ENCODE measurements at places on chromosomes 12 and 14. TPM values are rescaled to one million over a fixed set of nuclear protein-coding genes. Genes with fewer than 3 reads are reported as not detected.

- DNase-seq: no peak
Measured at GRCh38 chr14:46940611-46941010, 289.0 kb upstream of the RPL10L start.

DNA sequence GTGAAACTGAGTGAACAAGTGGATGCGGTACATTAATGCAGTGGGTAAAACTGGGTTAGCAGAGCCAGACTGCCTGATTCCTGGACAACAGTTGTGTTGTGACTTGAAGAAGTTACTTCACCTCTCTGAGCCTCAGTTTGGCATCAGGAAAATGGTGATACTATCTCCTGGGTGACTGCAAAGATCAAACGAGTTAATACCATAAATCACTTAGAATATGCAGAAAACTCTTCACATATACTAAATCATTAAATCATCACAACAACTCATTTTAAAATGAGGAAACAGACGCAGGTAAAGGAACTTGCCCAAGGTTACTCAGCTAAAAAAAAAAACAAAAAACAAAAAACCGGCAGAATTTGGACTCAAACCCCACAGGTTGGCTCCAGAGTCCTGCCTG, 811 bp downstream of the MTERF2 start:
- DNase-seq: no peak

DNA sequence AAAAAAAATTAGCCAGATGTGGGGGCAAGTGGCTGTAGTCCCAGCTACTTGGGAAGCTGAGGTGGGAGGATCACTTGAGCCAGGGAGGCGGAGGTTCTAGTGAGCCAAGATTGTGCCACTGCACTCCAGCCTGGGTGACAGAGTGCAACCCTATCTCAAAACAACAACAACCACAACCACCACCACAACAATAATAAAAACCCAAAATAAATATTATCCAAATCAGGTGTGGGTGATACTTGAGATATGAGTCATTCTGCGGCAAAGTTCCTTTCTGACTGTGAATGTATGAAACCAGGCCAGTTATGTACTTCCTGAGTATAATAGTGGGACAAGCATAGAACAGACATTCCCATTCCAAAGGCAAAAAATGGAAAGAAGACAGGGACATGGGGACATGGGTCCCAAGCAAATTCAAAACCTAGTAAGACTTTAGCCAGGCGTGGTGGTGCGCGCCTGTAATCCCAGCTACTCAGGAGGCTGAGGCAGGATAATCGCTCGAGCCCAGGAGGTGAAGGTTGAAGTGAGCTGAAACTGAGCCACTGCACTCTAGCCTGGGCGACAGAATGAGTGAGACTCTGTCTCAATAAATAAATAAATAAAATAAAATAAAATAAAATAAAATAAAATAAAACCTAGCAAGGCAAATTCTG, 9.7 kb upstream of the ERC1 start:
- DNase-seq: no peak

DNA sequence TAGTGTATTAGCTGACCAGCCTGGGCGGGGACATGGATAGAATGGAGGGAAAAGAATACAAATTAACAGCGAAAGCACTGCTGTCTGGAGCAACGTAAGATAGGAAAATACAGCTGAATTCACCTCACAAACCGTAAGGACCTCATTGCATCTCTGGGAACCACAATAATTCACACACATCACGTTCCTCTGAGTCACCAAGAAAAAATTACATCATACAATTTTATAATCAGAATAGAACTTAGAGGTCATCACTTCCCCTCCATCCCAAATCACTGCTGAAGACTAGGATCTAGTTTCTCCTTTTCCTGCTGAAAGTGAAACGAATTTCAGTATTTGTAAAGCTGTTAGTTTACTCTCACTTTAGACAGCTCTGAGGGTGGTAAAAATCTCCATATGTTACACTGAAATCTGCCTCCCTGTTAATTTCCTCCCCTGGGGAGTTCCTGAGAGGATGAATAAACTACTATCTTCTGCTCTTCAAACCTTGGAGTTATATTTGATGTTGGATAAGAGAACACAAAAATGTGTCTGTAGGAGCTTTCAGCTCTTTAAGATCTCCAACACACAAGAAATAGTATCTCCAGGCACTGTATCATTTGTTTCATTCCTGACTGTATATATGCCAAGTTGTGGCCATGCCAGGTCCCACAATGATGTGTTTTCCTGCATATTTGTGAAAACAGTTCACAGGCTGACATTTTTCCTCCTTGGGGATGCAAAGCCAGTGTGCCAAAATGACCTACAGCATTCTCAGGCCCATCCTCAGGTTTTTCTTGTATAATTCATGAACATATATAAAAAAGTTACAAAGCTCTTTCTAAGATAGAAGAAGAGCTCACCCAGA, 63.8 kb upstream of the SSTR1 start:
- DNase-seq: no peak

DNA sequence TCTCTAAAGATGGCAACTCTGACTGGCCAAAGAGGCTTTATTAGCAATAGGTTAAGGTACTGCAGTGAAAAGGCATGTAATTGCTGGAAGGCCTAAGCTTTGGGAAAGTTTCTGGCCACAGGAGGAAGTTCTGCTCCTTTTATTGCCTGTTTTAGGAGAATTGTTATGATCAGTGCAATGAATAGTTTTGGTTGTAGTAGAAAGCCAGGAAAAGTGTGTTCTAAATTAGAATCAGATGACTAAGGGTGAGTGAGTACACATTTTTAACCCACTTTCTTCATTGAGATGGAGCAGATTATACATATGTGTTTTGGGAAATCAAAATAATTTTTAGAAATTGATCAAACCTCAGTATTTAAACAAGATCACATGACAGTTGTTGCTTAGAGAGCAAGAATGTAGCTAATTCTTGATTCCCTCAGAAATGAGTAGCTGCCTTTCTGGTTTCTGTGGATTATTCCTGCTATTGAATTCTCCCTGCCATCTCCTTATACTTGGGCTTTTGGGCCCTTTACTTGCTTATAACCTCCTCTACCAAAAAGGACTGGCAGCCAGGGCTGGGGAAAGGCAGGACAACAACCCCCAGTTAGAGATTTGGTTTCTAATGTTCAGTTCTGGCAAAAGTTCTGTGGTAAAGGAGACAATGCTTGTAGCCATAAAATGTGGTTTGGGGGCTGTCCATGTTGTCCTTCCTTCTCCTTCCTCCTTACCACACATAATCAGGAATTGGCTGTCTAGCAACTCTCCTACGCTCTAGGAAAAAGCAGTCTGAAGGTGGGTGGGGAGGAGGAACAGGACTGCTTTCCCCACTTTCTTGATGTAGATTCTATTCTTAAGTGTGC, 217.1 kb downstream of the SLC38A4 start:
- DNase-seq: no peak

DNA sequence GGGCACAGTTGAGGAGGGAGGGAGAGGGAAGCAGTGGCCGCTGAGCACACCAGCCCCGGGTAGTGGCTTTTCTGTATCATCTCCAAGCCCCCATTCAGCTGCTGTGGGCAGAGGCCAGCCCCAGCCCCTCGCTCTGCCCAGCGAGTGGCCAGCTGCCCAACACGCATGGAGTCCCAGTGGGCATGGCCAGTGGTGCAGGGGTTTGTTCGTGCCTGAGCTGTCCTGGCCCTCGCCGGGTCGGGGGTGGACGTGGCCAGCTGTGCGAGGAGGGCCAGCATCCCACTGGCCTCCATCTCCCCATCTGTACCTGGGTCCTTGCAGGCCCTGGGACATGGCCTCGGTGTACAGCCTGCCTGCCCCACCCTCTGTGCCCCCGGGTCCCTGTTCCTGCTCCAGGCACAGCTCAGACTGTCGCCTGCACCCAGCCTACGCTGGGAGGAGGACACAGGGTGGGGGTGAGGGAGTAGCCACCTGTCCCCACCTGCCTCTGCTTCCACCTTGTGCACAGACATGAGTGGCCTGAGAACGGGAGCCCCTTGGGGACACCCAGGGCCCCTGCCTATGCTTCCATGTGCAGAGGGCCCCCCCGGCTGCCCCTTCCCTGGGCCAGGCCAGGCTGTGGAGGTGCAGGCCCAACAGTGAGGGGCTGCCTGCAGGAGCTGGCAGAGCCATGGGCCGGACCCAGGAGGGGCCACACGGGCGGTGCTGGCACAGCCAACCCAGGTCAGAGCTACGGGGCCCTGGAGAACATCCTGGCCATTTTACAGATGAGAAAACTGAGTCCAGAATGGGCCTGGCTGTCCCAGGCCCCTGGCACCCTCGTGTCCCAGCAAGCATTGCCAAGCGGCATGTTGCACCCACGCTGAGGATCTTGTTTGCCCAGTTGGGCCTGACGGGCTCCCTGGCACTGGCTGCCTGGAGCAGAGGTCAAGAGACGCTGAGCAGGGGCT, 4.3 kb downstream of the INF2 start:
- no peak for DNase-seq

DNA sequence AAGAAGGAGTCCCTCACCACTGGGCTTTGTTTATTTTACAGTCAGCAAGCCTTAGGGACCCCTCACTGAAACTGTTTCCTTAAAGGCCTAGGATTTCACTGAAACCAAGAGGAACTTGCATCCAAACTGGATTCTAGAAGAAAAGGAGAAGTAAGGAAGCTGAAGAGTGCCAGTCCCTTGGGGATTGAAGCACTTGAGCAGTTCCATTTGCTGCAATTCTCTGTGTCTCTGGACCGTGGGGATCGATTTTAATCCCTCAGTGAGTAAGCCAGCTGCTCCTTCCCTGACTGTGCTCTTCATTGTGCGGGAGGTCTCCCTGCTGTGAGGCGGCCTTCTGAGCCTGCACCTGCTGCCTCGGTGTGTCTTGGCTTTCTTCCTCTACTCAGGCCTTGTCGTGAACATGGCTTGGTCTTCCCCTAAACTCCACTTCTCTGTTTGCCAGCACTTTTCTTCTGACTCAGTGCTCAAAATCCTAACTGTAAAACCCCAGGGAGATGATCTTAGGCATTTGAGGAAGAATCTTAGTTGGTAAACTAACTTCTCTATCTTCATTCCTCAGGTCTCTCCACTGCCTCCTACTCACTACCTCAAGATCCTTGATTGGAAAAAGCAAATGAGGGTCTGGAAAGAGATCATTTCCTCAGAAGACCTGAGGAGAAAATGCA, 132.6 kb downstream of the SLC38A6 start:
- no peak for DNase-seq

DNA sequence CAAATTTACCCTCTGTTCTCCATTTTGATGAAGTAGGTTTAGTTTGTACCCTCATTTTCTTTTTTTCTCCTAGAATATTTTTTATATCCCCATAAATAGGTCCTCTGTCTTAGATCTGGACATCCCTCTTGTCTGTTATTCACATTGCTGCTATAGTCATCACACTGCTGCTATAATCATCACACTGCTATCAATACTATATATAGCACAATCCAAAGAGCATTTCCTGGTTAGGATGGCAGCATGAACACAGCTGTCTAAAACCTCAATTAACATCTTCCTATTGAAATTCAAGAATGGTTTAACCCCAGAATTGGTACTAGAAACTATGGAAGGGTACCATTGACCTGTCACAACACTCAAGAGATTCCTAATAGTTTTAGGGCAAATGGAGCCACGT, 27.6 kb upstream of the CCDC91 start:
- no peak for DNase-seq

GRCh38 chr12:123942911-123943648, 29.6 kb downstream of the CCDC92 start:
- no peak for DNase-seq

DNA sequence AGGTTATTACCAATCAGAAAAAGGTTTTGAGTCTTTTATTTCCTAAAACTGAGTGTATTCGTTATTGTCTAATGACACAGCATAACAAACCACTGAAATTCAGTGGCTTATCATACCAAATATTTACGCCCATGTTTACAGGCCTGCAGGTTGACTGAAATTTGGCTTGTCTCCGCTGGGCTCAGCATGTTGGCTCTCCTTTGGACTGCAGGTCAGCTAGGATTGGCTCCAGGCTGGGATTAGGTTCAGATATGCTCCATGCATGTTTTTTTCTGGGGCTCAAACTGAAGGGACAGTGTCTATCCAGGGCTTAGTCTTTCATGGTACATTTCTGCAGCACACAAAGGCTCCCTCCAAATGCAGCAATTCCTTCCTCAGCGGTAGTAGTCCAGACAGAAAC, 569.9 kb downstream of the DIO2 start:
- no peak for DNase-seq

DNA sequence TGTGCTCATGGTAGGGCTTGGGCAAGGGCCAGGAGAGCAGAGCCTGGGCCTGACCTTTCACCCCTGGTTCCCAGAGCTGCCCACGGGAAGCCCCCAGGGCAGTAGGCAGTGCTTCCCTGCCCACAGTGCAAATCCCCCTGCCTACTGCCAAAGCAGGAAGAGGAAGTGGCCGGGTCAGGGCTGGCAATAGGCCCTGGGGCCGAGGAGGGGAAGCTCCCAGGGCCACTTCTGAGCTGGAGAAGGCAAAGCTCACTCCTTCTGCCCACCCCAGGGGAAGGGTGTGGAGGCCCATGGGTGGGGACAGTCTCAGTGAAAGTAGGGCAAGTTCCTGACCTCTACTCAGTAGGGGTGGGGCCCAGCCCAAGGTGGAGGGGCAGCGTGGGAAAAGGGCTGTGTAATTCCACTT, 5.4 kb upstream of the NR4A1 start:
- no peak for DNase-seq

DNA sequence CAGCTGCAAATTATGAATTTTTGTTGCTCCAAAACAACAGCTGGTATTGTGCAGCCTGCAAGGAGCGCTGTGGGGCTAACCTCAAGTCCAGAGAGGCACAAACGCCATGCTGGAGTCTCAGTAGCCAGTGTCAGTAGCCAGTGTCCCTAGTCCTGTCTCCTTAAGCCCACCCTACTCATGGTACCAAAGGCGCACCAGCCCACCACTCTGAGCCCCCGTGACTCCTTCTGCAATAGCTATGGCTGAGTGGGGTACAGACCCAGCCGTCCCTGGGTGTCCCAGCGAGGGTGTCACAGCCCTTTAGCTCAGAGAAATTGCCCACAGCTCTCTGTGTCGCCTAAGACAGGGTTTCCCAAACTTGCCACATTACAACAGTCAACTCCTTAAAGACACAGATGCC, 65.2 kb downstream of the ARL6IP4 start:
- DNase-seq: no peak

DNA sequence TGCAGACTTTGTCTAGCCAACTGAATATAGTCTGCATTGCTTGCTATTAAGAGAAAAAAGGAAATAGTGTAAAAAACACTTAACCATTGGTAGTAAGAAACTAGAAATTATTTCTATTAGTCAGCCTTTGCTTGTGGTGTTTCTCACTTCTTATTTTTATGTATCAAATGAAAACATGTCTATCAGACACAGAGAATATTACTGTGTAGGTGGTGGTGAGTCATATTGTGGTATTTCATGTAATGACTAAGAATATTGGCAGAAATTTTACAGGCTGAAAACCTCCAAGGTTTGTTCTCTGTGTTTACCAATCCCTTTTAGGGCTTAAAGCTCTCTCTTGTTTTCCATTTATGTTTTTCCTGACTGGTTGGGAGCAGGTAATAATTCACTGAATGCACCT, 87.2 kb downstream of the DAAM1 start:
- DNase-seq: no peak

DNA sequence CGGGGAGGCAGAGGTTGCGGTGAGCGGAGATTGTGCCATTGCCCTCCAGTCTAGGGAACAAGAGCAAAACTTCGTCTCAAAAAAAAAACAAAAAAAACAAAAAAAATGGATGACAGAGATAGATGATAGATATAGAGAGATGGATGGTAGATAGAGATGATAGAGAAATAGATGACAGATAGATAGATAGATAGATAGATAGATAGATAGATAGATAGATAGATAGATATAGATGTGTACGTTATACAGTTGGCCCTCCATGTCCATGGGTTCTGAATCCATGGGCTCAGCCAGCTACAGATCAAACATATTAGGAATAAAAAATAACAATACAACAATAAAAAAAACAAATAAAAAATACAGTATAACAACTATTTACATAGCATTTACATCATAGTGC, 12.8 kb upstream of the SLC25A3 start:
- no peak for DNase-seq

Gene PDE3A
- total RNA-seq: not detected

Gene OR6C2
- not detected for total RNA-seq

Gene SSTR1
- total RNA-seq: not detected

Gene CLEC14A
- not detected for total RNA-seq

Gene NPFF
- total RNA-seq: not detected

Measured in activated CD4-positive, alpha-beta T cell treated with anti-CD3 and anti-CD28 coated beads for 36 hours (primary cell).